ENCODE measurements at places on chromosomes 4 and X.

DNA sequence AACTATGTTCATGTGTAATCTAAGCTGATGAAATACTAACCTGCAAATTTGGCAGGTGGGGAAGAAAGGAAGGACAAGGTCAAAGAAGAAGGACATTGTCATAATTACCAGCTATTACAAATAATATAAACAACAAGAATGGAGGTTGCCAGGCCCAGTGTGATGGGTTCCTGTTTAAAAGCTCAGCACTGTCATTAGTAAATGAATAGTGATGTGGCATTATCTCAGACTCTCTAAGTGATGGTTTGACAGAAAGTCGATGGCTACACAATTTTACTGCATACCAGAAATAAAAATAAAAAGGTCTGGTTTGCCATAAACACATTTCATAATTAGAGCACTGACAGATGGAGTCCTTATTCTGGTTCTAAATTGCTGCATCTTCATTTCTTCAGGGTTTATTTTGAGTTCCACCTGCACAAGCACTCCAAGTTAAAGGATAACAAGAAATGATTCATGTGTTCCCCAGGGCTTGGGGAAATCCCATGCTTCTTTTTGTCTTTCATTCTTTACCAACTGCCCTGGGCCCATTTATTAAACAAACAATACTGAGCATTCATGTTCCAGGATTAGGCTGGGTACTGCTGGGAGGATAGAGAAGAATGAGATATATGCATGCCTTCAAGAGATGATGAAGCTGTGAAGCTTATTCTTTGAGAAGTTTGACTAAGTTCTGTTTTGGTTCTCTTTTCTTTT lies 367.8 kb upstream of the RASGEF1B start:
- no peak for DNase-seq

DNA sequence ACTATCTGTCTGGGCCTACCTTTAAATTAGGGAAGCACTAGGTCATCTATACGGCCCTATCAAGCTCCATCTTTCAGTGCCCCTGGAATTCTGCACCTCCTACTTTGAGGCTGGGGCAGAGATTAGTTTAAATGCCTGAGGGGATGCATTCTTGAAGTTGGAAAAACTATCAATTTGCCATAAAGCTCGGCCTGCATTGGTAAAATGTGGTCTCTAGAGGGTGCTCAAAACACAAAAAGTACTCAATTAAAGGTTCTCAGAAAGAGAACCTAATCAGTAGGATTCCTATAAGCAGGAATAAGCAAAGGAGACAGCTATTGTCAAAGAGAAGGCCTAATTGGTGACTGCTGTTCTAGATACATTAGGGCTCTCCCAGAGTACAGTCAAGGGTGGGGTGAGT lies 111.7 kb downstream of the AMER1 start:
- no peak for DNase-seq

DNA sequence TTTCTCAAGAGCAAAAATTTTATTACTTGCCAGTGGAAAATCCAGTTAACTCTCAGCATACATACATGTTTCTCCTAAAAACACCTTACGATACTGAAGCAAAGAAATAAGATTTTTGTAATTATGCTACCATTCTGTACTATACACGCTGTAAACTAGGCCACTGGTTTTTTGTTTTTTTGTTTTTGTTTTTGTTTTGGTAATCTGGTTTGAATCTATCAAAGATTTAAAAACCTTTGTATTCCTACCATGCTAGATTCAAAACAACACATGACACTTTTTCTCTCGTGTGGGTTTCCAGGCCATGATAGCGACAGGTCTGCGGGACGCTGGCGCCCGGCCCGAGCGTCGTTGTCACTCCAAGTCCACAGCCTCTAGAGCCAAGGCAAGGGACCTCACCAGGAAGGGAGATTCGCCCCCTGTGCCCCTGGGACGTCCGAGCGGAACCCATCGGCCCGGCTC lies 723 bp downstream of the TMEM192 start:
- no peak for DNase-seq

- no peak for DNase-seq
Observed at GRCh38 chr4:98199247-98199646, 56.0 kb upstream of the STPG2 start.

GRCh38 chrX:9942086-9942485 lies 25.1 kb upstream of the CLDN34 start:
- DNase-seq = no peak

- no peak for DNase-seq
Observed at GRCh38 chr4:114177628-114178027, 198.2 kb upstream of the ARSJ start.

DNA sequence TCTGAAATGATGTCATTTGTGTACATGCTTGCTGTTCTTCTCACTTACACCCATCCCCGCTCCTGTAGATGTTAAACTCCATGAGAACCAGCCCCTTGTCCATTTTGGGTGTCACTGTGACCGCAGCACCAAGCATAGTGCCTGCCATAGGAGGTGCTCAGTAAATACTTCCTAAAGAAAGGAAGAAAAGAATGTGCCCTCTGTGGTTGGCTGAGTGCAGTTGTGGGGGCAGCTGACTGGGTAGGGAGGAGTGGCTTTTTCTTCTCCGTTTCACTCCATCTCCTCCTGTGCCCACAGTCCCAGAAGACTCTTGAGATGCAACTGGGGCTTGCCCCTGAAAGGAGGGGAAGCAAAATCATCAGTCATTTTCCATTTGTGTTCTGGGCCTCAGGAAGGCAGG lies 25.5 kb downstream of the PHEX start:
- no peak for DNase-seq

DNA sequence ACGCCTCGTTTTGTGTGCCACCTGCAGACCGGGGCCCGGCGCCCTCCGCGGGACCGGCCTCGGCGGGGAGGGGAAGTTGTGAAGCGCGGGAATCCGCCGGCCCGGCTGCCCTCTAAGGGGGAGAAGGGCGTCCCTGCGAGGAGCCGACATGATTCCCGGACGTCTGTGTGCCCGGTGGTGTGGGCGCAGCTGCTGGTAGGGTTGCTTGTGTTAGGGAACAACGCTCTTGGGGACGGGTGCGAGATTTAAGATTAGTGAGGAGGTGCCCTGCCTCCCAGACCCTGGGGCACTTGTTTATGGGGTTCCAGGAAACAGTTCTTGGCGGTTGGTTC lies 627 bp downstream of the CDKN2AIP start:
- DNase-seq = peak; percentile 48

- DNase-seq = no peak
Observed at GRCh38 chr4:113756005-113756410, 5.5 kb downstream of the CAMK2D start.

DNA sequence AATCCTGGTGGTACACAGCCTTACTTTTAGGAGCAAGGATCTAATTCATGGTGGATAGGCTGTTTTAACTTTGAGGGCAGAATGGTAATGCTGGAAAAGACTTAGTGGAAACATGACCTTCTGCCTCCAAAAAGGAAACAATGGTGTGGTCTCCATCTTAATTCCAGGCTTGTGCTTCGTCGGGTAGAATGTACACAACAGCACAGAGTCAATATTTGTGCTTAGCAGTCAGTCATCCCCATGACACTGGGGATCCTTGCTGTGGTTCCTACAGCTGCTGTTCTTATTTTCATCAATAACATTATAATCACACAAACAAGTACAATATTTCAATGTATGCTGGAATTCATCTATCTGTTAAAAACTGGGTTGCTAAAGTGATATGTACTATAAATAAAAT lies 104.4 kb downstream of the HHIP start:
- no peak for DNase-seq

GRCh38 chr4:75099321-75099720 lies 166.4 kb downstream of the PARM1 start:
- no peak for DNase-seq

- no peak for DNase-seq
Observed at GRCh38 chr4:155842080-155842479, 24.0 kb downstream of the ASIC5 start.

GRCh38 chrX:44503560-44503959 lies 39.1 kb downstream of the FUNDC1 start:
- no peak for DNase-seq

DNA sequence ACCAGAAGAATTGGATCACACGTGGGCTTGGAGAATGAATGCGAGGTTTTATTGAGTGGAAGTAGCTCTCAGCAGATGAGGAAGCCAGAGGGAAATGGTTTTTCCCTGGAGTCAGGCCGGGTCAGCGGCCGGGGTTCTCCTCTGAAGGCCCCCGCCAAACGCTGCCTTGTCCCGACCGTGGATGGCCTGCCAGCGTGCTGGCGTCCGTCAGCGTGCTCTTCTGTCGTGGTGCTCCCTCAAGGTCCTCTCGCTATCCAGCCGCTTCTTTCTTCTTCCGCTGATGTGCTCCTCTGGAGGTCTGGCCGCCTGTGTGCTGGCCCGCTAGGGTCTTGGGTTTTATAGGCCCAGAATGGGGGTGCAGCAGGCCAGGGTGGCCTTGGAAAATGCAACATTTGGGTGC lies 632.2 kb downstream of the TRAM1L1 start:
- no peak for DNase-seq

GRCh38 chrX:22012051-22012450 lies 20.1 kb upstream of the PHEX start:
- no peak for DNase-seq

DNA sequence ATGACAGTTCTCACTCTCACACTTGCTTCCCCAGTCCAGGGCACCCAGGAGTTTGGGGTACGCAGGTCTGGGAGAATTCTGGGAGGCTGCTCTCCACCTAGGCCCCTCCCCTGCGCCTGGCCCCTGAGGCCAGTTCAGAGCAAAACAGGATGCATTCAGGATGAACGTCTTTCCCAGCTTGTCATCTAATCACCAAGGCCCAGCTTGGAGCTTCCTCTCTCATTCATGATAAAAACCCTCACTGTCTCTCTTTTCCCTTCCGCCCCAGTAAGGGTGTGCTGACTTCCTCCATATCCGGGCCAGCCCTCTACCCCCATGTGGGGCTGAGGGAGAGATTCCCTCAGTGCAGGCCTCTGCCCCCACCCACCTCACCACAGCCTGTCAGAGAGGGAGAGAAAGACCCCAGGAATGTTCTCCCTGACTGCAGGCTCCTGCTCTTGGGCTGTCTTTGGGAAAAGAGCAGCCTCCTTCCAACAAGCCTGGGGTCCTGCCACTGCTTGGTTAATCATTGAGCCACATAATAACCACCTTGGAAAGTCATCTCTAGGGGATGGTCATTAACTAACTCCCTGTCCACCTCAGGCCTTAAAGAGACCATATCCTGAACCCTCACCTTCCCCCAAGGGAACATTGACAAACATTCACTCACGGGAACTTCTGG lies 50.1 kb downstream of the STARD8 start:
- DNase-seq = no peak

DNA sequence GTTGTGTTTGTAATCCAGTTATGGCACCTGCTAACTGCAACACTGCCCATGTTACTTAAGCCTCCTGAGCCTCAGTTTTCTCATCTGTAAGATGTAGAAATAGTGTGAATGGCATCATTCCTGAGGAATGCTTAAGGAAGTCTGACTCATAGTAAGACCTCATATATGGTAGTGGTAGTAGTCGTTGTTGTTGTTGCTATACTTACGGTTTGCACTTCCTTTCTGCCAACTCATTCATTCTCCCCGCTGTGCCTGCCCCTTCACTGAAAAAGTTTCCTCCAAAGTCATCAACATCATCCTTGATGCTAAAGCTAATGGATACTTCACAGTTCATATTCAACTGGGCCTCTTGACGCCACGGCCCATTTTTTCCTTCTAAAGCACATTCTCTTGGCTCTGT lies 54.2 kb upstream of the SPANXN3 start:
- DNase-seq = no peak

DNA sequence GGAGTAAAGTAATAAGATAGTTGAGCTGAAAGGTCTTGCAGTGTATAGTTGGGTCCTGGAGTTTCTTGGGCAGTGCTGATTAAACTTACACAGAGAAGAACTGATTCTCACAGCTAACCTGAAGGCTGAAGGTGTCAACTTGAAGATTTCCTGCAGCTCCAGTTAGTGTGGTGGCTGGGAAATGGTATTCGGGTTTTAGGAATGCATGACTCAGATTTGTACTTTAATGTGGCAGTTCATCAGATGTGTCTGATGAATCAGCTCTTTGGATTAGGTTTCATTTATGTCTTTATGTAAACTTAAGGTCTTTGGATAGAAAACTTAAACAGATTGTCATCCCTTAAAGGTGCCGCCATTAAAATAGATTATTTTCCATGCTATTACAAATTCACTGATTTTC lies 200.0 kb downstream of the IL1RAPL1 start:
- DNase-seq = peak; percentile 31

DNA sequence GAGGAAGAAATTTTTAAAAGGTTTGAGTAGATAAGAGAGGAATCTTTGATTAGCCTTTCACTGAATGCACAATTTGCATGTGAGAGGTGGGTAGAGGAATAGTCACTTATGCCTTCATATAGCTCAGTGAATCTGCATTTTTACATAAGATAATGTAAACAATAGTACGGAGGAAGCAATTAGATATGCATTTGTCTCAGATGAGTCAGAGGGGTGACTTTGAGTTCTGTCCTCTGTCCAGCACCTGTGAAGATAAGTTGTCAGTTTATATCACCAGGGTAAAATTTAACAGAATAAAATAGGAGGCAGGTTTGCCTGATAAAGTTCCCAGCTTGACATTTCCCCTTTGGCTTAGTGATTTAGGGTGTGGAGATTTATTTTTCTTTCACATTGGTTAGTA lies 841.9 kb downstream of the PCDH18 start:
- DNase-seq = no peak

DNA sequence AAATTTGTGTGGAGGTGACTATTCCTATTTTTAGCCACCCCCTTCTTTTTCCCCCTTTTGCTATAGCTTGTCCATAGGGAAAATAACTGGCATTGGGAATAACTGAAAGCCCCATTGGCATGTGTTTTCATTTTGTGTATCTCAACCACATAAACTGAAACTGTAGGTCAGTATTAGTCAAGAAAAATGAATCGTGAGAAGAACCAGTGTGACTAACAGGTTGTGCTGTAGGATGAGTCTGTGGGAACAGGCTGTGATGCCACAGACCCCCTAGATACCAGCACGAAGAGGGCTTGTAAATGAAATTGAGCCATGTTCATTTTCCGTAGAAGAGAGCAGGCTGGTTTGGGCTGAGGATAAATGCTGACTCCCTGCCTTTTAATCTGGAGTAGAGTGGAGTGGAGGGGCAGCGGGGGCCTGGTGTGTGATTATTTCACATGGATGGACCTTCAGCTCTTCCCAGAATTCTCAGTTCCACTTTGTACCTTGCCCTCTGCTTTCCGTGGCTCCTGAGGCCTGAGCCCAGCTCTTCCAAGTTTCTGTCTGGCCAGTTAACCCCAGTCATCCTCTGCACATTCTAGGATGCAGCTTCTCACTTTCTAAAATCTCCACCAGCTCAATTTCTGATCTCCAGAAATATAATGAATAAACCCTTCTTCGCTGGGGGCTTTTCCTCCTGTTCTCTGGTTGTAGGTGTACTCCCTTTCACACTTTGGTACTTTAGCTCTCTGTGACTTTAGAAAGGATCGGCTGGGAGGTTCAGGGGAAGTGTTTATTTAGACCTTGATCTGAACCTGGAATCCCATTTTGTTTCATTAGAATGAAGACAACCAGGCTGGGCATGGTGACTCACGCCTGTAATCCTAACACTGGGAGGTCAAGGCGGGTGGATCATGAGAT lies 37.3 kb downstream of the DCUN1D4 start:
- DNase-seq = no peak

- DNase-seq = peak; percentile 37
Observed at GRCh38 chr4:123444290-123444731, 47.7 kb downstream of the SPRY1 start.

GRCh38 chr4:7213807-7214206 lies 21.5 kb downstream of the SORCS2 start:
- DNase-seq = no peak

- no peak for DNase-seq
Observed at GRCh38 chrX:39752815-39753214, 344.9 kb downstream of the BCOR start.
